ENCODE measurements at places on chromosomes 4 and X.

GRCh38 chrX:148185631-148186030 lies 204.5 kb downstream of the FMR1NB start:
- no peak for DNase-seq

- no peak for DNase-seq
These were observed 48.4 kb downstream of the IDS start for GRCh38 chrX:149456476-149457245.

DNA sequence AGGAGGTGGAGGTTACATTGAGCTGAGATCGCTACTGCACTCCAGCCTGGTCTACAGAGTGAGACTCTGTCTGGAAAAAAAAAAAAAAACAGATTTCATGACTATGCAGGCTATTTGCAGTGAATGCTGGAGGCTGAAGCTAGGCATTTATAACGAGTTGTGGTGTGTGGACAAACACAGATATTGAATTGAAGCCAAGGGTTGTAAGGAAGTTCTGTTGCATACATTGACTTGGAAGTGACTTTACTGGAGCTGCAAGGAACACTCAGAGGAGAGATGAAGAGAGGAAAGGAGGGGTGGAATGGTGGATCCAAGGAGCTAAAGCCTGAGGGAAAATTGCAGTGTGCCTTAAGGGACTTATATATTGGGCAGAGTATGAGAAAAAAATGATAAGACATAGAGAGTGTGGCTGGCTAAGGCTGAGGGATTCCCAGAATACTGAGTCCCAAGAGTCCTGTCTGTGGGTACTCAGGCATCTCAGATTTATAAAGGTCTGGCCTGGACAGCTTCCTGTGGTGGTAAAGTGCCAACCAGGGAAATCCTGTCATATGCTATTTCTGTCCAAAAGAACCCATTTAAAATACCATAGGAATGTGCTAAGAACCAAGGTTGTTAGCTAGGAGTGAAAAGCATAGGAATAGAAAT lies 87.8 kb upstream of the GUCY1A1 start:
- DNase-seq: no peak

GRCh38 chrX:121146059-121146628 lies 98.7 kb downstream of the GLUD2 start:
- no peak for DNase-seq

DNA sequence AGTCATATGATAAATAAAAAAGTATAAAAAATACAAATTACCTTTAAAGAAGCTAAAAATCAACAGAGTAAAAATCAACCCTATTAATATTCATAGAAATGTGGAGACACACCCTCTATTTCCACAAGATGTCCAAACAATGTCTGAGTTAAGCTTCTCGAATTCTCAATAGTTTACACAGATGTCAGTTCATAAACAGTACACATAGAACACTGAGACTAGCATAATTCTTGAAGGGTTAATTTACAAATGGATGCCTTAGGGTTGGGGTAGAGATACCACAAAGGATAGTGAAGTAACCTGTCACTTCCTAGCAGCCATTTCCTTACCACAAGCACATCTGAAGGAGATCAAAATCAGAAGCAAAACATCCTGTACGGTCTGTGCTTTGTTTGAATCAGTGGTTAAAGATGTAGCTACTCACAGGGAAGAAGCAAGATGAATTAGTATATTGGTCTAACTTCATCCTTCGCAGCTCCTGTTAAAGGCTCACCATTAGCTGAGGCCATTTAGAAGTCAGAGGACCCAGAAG lies 2393.9 kb downstream of the ARAP2 start:
- DNase-seq: no peak

DNA sequence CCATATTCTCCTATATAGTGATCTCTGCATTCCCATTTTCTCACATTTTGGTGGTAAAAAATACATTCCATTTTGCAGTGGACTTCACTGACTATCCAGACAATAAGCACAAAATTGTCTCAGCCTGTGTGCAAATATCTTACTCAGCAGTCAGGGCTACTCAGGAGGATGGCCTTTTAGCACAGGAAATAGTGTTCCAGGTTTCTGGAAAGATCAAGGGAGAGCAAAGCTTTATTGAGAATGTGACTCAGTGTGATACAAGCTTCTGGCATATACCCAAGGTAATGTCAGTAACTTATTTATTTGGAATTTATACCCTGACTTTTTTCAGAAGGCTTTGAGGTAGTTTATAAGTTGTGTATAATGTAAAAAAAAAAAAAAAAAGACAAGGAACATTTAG lies 233.4 kb downstream of the TEX13A start:
- DNase-seq: no peak

- DNase-seq: no peak
These were observed 5.2 kb downstream of the PCDH19 start for GRCh38 chrX:100404851-100405250.

DNA sequence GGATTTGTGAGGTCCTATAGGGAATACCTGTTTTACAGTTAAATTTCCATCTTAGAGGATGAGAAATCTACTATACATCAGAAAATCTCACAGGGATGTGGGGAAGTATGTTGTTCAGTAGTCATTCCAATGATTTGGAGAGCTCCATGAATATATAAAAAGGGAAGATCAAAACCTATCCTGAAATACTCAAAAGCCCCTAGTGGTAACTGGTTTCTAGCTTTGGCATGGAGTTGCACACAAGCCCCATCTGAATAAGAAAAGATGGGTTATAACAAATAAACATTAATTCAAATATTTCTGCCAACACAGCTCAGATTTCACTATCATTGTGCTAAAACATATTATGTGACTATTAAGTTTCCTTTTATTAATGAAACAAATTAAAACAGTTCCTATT lies 101.6 kb downstream of the FBXO8 start:
- DNase-seq: no peak
